ENCODE measurements at places on chromosomes 6 and 20.

DNA sequence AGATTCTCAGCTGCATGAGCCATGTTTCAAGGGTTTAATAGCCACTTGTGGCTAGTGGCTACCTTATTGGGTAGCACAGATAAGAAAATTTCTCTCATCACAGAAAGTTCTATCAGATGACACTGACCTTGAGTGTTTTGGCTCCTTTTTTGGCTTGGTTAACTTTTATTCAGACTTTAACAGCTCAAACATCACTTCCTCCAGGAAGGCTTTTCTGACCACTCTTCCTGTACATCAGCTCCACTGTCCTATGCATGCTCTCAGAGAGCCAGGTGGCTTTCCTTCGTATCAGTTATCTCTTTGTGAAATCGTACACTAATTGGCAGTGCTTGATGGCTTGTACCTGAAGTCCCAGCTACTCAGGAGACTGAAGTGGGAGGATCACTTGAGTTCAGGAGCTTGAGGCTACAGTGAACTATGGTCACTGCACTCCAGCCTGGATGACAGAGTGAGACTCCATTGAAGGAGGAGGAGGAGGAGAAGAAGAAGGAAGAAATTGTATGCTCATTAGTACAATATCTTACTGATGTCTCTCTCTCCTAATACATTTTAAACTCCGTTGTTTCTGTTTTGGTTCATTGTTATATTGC, 10.7 kb downstream of the MAFB start:
- DNase-seq: no peak

- DNase-seq: no peak
These were observed 155.2 kb upstream of the RSPO3 start for GRCh38 chr6:126963077-126963809.

DNA sequence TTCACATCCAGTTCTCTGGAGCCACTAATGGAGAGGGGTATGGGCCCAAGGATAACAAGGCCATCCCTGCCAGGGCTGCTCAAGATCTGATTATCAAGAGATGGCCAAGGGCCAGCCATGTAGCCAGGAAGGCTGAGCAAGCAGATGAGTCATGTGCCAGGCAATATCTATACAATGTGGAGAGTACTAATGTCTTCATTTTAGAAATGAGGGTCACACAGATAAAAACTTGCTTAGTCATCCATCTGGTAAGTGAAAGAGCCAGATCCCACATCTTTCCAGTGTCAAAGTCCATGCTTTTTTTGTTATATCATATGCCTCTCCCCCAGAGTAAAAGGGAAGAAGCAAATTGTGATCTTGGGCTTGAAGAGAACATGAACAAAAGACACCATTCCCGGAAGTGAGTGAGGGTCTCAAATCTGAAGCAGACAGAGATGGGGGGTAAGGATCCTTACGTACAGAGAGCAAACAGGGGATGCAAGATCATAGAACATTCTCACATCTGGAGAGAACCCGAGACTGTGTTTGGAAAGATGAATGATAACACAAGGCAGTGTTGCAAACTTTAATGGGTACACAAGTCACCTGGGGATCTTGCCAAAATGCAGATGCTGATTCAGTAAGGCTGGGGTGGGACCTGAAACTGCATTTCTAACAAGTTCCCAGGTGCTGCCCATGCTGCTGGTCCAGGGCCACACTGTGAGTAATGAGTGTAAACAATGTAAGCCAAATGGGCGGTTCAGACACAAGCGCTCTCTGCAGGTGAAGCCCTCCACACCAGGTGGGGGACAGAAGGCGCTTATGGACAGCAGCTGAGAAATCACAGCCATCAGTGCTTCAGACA, 20.0 kb upstream of the GSTA3 start:
- peak; percentile 79 for DNase-seq

DNA sequence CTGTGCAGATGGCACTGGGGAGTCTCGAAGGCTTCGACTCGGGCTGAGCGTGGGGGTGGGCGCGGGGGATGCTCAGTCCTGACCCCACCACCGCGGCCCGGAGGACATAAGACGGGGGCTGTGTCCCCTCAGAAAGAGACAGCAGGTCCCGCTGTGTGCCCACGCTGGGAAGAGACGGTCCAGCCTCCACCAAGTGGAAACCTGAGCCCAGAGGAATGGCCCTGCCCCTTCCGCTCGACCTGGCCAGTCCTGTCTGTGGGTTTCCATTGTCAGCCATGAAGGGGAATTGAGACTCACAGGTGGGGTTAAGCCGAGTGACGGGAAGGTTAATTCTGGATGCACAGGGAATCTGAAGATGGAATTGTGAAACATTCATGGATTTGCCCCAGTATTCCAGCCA, 442.7 kb downstream of the PREX1 start:
- DNase-seq: no peak

DNA sequence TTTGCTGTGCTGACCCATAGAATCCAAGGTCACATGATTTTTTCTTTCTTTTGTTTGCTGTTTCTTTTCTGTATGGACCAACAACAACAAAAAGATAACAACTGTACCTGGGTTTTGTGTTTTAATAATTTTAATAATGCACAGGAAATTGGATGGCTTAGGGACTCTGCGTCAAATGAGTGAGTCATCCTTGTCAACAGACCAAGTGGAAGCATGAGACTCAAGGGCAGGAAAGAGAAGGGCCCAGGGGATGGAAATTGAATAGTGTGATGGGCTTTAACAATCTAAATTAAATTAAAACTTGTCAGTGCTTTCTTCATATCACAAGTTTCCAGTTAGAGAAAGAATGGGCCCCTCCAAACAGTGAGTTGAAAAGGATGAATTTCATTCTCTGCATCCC, 413.0 kb downstream of the PREX1 start:
- DNase-seq: no peak

Measured in cardiac fibroblast (primary cell).